ENCODE measurements at places on chromosomes 13 and 19.
A peak's percentile ranks its signal among the peaks of the same experiment; 100 is the strongest.

DNA sequence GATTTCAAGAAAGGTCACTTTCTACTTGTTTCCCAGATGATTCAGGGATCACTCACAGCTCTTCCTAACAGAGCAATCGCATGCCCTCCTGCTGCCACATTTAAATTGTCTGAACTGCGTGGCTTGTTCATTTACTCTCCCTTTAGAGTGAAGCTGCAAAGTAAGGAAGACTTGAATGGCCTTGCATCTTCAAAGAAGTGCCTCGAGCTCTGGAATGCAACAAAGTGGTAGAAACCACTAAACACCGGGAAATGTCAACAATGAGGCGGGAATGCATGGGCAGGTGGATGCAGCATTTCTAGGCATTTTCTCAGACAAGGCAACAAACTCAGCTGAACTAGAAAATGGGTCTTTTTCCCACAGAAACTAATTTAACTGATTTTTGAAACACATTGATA lies 10.3 kb upstream of the DACH1 start:
- no peak for DNase-seq

DNA sequence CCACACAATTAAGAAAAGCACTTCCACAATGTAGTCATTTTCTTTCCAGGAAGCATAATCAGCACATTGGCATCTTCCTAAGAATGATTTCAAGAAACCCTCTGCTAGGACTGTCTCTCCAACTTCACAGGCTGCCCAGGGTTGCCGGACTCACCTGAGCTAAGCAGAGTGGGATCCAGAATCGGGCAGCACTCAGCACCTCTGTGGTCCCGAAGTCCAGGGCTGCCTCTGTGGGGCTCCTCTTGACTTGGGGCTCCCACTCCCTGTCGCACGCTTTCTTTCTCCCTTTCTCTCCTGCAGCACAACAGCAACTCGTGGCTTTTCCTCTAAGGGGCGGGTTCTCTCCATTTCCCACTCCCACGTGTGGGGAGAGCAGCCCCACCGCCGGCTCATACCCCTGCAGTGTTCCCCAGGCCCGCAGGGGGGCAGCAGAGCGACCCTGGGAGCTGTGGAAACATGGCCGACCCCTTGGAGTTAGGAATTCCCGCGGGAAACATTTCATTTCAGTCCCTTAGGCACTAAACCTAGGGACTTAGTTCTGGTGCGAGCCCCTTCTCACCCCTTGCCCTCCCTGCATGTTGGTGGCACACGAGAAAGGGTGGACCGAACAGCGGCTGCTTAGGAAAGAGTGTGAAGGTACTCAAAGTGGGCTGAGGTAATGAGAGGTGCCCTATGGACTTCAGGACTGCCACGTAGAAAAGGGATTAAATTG lies at the start of gene TMEM272:
TMEM272 (minus strand) TSS at position 316 of the 712 bp plus-strand sequence. CDS start 6,647 bp downstream, outside the sequence.
- DNase-seq: no peak

DNA sequence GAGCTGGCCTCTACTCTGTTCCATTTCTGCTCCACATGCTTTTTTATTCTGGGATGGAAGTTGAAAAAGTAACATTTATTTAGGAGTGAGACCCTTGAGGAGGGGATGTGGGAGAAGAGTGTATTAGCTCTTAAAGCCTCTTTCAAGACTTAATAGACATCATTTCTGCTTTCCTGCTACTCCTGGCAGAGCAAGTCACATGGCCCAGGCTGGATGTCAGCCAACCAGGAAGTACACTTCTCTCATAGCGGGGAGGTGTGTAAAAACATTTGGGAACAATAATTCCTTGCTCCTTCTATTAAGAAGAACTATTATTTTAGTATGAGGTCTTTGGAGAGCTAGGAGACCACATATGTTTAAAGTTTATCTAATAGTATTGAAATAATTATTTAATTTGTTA lies 40.6 kb upstream of the FAM216B start:
- DNase-seq: no peak

- DNase-seq: peak; percentile 95
Observed at GRCh38 chr19:56477429-56478338, 539 bp upstream of the ZNF667 start.

- no peak for DNase-seq
Observed at GRCh38 chr13:22018076-22018835, 347.4 kb downstream of the FGF9 start.

GRCh38 chr19:42229855-42230351 lies 9.8 kb downstream of the ZNF526 start:
- DNase-seq: no peak

- DNase-seq: no peak
Observed at GRCh38 chr13:32266130-32266529, 49.0 kb downstream of the ZAR1L start.

DNA sequence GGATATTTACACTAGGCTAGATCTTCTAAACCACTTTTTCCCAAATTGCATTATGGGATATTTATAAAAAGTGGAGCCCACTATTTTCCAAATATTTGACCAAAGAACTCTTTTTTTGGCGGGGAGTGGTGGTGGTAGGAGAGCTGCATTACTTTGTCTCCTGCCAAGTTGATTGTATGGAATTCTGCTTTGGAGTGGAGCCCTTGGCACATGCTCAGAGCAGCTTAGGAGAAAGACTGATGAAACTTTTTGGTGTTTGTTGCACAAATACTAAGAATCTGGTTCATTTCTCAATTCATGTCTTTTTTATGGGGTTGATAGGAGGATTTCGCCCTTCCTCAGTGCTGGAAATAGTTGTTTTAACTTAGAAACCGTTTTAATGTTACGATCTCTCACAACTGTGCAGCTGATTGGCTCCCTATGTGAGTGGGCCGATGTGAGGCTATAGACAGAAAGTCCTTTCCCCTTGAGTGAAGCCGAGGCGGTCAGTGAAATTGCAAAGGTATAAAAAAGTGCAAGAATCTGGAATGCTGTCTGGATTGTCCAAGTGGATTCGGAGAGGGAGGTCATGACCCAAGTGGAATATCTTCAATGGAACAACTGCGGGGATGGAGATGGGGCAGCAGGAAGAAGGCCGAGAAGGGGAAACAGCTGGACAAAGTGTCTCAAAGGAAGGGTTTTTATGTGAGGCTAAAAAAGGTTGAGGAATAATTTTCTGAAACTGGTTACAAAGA lies 415.9 kb downstream of the FGF9 start:
- peak; percentile 56 for DNase-seq

- no peak for DNase-seq
Observed at GRCh38 chr13:98778749-98779148, 26.3 kb upstream of the SLC15A1 start.

DNA sequence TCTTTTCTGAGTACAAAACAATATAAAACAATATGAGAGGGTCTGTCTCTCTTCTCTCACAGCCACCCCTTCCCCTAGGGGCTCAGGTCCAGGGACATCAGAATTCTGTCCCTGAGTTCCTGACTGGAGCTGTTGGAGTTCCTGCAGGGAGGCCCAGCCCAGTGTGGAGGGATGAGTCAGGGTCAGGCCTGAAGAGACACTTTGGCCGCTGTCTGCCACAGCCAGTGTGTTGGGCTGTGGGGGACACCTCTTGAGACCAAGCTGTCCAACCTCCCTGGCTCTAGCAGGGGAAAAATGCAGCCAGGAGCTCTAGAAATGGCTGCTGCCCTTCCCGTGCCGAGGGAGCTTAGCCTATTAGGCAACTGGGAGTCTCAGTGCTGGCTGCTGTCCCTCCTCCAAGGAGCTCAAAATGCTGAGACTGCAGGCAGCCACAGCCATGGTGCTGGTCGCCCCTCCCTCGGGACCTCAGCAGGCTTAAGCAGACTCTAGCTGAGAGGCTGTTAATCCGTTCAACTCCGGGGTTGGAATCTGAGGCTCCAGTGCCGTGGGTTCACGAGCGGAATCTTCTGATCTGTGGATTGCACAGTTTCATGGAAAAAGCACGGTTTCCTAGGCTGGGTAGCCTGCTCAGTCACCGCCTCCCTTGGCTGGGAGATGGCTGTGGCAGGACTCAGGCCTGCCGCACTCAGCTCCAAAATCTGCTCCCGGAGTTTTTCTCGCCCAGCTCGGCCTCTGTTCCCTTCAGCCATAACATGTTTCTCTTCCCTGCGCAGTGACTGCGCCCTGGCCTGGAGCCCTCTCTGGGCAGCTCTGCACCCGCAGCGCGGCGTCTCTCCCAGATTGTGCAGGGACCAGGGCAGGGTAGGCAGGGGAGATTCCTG lies 3.8 kb upstream of the ZNF626 start:
- DNase-seq: peak; percentile 25

DNA sequence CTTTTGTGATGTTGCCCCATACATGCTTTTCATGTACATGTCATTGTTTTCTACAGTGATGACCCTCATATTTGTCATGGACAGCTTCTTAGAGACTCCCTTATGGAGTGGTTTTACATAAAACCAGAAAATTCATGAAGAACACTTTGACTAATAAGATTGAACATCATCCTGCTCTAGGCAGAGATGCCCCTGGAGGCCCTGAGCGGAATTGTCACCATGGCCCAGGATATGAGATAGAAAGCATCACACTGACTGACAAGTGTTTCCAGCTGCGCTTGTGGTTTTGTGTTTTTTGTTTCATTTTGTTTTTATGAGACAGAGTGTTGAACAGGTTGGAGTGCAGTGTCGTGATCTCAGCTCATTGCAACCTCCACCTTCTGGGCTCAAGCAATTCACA lies 22.2 kb downstream of the ZNF701 start:
- no peak for DNase-seq

DNA sequence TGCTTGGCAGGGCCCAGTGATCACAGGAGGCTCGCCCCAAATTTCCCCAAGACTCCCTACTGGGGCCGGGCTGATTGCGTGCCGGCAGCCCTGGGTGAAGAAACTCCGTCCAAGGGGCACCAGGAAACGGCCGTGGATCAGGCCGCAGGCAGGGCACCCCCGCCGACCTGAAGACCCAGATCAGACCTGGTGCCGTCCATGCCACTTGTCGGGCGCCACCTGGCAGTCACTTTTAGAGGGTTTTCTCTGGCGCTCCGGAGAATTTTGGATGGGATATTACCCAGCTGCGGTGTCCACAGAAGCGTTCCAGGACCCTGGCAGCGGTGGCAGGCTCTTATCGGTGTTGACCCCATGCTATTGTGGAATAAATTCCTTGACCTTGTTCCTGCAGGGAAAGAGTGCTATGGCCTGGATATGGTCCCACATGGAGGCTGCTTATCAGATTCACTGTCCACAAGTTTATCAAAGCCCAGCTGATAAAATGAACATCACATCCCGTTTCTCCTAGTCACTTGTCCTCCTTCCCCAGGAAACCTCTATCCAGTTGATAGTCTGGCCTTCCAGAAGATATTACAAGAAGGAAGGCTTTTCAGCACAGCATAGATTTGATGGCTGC lies 38.2 kb downstream of the IGFL2 start:
- DNase-seq: no peak

DNA sequence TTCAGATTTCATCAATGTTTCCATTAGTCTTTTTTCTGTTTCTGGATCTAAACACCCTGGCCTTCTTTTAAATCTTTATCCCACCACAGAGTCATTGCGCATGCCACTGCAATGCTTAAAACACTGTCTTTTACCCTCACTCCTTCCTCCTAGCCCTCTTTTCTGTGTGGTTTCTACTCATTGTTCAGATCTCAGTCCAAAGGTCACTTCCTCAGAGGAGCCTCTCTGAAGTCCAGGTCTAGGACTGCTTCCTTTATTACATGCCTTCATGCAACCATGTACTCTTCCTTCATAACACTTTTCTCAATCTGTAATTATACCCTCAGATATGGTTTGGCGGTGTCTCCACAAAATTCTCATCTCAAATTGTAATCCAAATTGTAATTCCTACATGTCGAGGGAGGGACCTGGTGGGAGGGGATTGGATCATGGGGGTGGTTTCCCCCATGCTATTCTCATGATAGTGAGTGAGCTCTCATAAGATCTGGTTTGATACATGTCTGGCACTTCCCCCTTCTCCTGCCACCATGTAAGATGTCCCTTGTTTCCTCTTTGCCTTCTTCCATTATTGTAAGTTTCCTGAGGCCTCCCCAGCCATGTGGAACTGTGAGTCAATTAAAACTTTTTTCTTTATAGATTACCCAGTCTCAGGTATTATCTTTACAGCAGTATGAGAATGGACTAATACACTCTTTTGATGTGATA lies 808.9 kb downstream of the DIAPH3 start:
- DNase-seq: no peak

GRCh38 chr19:11663181-11663591 lies 65.9 kb downstream of the ZNF627 start:
- no peak for DNase-seq

GRCh38 chr19:19997656-19998268 lies 41.5 kb downstream of the ZNF682 start:
- DNase-seq: peak; percentile 7

DNA sequence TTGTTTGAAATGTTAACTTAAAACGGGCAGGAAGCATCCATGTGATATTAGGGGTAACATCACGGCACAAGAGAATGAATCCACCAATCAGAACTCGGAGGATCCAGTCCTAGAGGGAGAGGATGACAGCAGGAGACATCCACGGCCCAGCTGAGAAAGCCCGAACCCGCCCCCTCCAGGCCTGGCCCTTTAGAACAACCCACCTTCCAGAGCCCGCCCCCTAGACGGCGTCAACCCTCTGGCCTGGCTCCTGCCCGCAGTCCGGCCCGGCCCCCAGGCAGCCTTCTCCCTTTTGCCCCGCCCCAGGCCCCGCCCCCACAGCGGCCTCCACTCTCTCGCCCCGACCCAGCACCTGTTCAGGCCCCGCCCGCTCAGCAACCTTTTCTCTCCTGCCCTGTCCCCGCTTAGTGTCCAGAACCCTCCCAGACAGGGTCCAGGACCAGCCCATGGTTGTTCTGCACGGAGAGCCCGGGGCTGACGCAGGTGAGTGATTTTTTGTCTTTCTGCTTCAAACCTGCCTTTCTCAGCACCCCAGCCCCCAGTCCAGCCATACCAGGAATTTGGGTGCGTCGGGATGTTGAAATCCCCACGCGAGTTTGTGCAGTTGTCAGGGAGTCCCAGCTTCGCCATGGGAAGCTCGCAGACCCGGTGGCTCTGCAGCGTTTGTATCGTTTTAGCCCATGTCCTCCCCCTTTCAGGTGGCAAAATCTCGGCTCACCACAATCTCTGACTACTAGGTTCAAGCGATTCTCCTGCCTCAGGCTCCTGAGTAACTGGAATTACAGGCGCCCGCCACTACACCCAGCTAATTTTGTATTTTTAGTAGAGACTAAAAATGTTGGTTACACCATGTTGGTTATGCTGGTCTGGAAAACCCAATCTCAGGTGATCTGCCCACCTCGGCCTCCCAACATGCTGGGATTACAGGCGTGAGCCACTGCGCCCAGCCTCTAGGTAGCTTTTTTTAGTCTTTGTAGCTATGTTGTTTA lies 16.1 kb downstream of the ZNF816 start:
- DNase-seq: peak; percentile 38

- DNase-seq: no peak
Observed at GRCh38 chr19:35468637-35469036, 20.6 kb downstream of the FFAR2 start.

DNA sequence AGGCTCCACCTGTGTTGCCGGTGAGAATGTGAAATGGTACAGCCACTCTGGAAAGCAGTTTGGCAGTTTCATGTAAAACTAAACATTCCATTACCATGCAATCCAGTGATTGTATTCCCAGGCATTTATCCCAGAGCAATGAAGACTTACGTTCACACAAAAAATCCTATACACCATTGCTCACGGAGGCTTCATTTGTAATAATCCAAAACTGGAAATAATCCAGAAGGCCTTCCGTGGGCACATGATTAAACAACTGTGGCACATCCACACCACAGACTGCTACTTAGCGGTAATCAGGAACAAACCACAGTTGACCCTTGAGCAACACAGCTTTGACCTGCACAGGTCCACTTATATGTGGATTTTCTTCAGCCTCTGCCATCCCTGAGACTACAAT lies 339.7 kb downstream of the MTUS2 start:
- DNase-seq: no peak
